ENCODE measurements at places on chromosomes 3 and 15.

- DNase-seq = peak; percentile 40
Measured at GRCh38 chr3:63228677-63229076, 49.4 kb upstream of the SYNPR start.

DNA sequence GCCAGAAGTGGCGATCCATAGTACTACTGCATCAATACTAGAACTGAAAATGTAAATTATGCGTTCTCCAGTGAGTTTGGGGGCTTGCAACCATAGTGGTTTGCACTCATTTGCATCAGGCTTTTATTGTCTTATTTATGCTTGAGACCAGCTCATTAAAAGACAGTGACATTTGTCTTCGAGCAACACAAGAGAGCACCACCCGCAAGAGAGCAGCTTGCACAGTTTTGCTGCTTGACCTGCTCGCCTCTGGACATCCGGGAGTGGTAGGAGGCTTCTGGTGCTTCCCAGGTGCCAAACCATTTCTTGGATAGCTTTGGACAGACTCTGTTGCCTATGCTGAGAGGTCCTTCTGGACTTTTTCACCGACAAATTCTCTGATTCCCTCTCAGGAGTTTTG lies 294.6 kb downstream of the MEX3B start:
- no peak for DNase-seq

- DNase-seq = no peak
Measured at GRCh38 chr3:40637906-40638305, 113.1 kb downstream of the ZNF621 start.

DNA sequence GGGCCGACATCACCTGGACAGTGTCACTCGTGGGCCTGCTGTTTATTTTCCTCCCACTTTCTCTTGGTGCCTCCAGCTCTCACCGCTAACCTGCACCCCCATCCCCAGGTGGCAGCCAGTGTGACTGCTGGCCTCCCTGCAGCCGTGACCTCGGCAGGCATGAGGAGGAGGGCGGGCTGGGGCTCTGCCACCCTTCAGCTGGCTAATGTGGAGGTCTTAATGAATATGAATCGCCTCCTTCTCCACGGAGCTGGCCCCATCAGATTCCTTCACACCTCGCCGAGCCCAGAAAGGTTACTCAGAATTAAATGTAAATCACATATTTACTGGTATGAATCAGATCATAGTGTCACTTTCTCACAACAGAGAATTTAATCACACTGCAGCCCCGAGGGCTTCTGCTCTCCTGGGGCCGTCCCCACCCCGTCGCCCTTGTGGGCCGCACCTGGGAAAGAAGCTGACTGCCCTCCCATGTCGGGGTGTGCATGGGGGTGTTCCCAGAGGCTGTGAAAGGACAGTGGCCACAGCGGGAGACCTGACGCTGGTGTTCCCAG lies 171.1 kb upstream of the TLE3 start:
- no peak for DNase-seq

DNA sequence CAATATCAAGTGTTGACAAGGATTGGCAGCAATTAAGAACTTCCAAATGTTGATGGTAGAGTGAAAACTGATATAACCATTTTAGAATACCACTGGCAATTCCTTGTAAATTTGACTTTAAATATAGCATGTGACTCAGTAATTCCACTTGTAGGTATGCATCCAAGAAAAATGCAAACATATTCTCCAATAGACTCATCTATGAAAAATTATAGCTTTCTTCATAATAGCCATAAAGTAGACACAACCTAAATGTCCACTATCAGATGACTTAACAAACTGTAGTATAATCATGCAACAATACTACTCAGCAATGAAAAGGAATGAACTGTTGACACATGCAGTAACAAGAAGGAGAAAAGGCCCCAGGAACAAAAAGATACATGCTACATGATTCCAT lies 988.1 kb downstream of the FHIT start:
- no peak for DNase-seq

- no peak for DNase-seq
Measured at GRCh38 chr3:27293939-27294338, 75.2 kb downstream of the NEK10 start.

GRCh38 chr3:3027976-3028567 lies 82.1 kb downstream of the IL5RA start:
- DNase-seq = no peak

DNA sequence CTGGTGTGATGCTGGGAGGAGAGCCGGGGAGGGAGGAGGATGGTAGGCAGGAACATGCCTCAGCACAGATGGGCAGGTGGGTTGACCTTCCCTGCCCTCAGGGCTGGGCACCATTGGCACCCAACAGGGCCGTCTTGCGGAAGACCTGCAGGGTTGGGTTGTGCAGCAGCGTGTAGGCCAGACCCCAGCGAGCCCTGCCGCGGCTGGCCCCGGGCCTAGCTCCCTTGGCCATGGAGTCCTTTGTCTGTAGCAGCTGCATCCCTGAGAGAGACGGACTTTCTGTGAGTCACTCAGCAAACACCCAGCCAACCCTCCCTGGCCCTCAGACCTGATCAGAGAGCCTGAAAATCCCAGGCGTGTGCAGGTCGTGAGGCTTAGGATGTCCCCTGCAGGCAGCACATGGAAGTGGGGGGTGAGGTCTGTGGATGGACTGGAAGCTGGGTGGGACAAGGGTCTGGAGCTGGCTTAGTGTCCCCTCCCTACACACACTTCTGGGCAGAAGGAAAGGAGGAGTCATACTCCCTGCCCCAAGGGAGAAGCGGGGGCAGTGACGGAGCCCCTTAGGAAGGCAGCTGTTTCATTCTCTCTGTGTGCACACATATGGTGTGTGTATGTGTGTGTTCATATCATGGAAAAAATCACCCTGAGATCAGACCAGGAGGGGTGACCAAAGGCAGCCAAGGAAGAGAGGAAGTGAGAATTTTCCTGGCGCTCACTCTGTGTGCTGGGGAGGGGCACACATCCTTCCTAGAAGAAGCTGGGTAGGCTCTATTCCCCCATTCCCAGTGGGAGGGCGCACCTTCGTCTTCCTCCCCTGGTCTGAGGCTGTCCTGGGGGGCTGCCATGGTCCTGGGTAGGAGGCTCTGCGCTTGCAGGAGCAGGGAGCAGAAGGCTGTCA lies 6.7 kb downstream of the ISLR start:
- no peak for DNase-seq

- peak; percentile 38 for DNase-seq
Measured at GRCh38 chr15:63402498-63403253, 21.0 kb upstream of the CA12 start.

DNA sequence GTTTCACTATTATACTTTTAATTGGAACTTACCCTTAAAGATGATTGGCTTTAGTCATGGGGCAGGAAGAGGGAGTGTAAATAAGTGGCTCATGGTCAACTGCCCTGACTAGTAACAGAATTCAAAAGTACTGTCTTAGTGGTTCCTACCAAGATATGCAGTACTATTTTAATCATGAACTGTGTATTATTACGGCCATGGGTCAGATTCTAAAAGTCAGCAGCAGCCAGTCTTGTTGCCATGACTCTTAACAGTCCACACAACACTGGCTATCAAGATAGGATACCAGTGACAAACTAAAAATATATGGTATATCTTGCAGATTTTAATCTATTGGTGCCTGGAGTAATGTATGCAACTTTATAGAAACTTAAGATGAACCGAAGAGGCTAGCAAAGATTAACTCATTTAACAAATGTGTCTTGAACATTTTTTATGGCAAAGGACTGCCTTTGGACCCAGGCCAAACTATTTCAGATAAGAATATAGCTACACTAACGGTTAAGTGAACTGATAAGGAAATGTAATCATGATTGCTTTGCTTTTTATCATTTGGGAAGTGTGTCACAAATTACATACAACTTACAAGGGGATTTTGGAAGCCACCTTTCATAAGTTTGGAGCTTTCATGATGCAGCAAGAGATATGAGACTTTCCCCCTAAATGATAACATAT lies 163.7 kb downstream of the TCF12 start:
- peak; percentile 67 for DNase-seq

DNA sequence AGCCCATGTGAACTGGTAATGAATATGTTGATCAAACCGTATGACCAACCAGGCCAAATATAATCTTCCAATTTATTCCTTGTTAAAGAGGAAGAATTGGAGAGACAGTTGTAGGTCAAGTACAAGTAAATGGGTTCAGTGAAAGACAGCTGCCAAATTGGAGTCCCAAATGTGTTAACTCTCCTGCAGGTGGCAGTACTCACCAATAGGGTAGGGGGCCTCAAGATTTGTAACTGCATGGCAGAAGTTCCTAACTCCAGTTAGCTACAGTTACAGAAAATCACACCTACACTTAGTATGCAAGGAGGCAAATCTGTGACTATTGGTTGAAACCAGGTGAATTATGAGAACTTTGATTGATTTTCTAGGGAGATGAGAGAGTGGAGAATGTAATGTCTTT lies 278.0 kb downstream of the ZBBX start:
- no peak for DNase-seq

- DNase-seq = no peak
Measured at GRCh38 chr15:69891070-69891536, 206.6 kb downstream of the TLE3 start.

- DNase-seq = peak; percentile 42
Measured at GRCh38 chr15:67307156-67307555, 52.6 kb downstream of the IQCH start.

- DNase-seq = no peak
Measured at GRCh38 chr3:142990721-142991120, 10.6 kb upstream of the U2SURP start.

GRCh38 chr3:115689928-115690327 lies 66.6 kb downstream of the GAP43 start:
- DNase-seq = no peak

DNA sequence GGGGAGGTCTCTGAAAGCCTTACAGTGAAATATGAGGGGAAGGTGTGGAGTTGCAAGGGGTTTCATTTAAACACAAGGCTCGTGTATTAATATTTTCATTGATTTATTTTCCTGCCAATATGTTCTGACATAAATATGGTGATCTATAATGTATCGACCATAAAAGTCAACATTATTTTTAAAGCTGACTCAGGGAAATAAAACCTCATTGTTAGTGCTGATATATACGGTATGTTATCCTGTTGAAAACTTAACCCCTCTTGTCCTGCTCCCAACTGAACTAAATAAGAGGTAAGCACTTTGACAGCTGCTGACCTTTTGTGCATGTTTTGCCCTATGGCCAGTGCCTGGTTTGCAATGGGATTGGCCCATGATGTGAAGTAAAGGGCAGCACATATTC lies 47.9 kb downstream of the MFSD1 start:
- no peak for DNase-seq

- DNase-seq = no peak
Measured at GRCh38 chr3:98982351-98982750, 80.9 kb upstream of the DCBLD2 start.

GRCh38 chr15:83918011-83918410 lies 264.1 kb downstream of the ADAMTSL3 start:
- no peak for DNase-seq

DNA sequence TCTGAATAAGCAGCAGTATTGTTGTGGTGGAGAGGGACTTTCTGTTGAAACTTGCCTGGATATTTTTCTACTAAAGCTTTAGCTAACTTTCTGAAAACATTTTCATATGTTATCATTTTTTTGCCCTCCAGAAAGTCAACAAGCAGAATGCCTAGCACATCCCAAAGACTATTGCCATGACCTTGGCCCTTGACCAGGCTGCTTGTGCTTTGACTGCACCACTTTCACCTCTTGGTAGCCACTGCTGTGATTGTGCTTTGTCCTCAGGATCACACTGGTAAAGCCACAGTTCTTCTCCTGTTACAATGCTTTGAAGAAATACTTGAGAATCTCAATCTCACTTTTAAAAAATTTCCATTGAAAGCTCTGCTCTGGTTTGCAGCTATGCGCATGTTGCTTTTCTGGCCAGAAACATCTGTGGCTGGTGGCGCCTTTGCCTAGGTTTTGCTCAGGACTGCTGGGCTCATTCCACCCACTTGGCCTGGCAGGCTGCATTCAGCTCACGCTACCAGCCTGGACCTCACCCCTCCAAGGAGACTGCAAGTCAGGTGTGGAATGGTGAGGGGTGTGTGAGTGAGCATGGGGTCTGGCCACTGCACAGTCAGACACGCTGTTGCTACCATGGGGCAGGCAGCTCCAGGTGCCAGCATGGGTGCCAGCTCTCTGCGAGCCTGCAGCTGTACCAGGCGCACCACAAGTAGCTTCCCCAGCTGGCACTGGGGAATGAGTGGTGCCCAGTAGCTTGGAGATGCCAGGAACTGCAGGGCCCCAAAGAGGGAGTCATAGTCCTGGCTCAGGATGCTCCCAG lies 89.8 kb upstream of the TNFSF10 start:
- no peak for DNase-seq

DNA sequence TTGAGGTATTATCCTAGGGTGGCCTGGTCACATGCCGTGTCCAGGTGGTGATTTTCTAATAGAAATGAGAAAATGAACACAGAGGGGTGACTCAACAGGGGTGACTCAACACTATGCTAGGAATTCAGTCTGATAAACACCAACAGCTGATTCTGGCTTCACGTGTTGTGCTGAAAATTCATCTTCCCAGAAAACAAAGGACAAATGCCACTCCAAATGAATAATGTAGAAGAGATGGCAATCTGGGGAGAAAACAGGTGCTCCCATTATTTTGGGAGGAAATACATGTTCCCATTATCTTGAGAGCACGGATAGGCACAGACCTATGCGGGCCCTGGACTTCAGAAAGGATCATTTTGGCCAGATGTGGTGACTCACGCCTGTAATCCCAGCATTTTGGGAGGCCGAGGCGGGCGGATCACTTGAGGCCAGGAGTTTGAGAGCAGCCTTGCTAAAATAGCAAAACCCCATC lies 101.2 kb upstream of the MEX3B start:
- DNase-seq = peak; percentile 82

- DNase-seq = no peak
Measured at GRCh38 chr15:65767895-65768294, 24.2 kb downstream of the DENND4A start.

GRCh38 chr3:117597865-117598264 lies 888.3 kb downstream of the TUSC7 start:
- no peak for DNase-seq

DNA sequence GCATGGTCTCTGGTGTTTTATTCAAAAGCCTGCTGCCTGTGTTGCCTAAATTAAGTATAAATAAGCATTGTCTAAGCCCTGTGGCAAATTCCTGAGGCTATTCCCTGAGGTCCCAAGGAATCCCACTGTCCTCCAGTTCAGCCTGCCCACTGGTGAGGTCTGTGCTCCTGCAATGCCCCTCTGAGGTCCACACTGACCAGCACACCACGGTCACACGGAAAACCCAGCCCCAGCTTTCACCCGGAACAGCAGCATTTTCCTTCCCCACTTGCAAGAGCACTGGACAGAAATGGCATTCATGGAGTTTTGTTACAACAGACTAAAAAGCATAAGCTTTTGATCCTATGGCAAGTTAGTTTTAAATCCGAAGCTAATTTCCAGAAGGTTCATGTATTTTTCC lies 234.0 kb downstream of the KLF13 start:
- no peak for DNase-seq

- DNase-seq = no peak
Measured at GRCh38 chr3:69359916-69360315, 26.0 kb downstream of the FRMD4B start.

- peak; percentile 98 for DNase-seq
Measured at GRCh38 chr15:59349680-59350420, 22.8 kb downstream of the MYO1E start.

- DNase-seq = no peak
Measured at GRCh38 chr15:67558502-67558901, 16.0 kb downstream of the MAP2K5 start.
